ENCODE measurements at places on chromosomes 13 and 19.

GRCh38 chr19:16064209-16064889 is 11.9 kb upstream of the TPM4 start:
- DNase-seq, result peak; percentile 16

DNA sequence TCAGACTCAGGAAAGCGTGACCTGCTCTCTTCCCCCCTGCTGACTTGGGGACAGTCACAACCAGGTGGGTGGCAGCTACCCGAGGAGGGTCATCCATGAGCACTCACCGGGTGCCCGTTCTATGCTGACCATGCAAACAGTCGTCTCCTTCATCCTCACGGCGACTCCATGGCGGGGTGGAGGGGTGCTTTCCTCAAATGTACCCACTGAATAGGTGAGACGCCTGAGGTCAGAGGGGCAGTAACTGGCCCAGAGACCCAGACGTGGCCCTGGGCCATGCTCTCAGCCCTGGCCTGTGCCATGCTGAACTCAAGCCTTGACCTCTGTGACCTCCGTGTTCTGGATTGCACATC is 59.2 kb upstream of the TPM4 start:
- DNase-seq, result no peak

- no peak for DNase-seq
Measured at GRCh38 chr19:50550594-50550966, 17.7 kb downstream of the LRRC4B start.

- DNase-seq, result no peak
Measured at GRCh38 chr19:40641281-40641680, 40.1 kb downstream of the LTBP4 start.

DNA sequence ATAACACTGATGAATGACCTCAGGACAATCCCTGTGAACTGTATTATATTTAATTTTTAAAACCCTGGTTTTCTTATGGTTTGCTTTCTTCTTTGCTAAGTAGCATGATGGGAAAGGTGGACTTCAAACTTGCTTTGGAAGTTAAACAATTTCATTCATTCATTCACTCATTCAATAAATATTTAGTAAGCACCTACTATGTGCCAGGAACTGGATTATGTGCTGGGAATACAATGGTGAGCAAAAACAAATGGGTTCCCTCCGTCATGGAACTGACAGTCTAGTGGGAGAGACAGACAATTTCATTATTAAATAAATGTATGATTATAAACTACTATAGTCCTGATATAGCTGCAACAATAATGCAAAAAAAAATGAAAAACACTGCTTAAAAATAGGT is 70.3 kb downstream of the USP12 start:
- no peak for DNase-seq

GRCh38 chr13:63578796-63579195 is 2163.1 kb upstream of the PCDH20 start:
- no peak for DNase-seq

GRCh38 chr13:99501848-99502301 is 603 bp downstream of the TM9SF2 start:
- peak; percentile 76 for DNase-seq

DNA sequence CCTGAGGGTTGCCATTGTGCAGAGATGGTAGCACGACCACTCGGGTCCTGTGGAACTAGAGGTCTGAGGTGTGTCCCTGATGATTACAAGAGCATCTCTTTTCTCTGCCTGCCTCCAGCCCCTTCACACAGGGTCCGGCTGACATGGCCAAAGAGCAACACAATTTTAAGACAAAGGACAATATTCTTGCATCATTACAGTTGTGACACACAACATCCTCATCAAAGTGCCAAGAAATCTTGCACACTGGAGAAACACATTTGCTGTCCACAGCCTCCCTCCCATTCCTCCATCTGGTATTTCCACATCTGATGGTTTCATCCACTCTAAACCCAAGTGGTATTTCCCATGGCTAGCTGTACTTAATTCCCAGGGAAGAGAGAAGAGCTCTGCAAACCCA is 12.8 kb downstream of the COL4A1 start:
- no peak for DNase-seq

DNA sequence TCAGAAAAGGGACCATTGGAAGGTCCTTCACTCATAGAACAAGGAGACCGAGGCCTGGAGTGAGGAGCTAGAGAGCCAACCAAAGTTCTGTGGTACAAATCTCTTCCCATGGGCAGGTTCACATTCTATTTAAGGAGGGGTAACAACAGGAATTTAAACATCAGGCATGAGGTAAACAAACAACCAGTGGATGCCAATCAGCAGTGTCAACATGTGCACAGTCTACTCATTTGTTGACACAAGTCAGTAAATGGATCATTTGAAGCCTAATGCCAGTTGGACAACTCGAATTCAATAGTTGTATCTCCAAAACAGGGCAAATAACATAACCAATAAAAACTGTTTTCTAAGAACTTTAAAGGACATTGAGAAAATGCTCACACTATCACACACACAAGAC is 6.3 kb upstream of the DOCK9 start:
- DNase-seq, result no peak

DNA sequence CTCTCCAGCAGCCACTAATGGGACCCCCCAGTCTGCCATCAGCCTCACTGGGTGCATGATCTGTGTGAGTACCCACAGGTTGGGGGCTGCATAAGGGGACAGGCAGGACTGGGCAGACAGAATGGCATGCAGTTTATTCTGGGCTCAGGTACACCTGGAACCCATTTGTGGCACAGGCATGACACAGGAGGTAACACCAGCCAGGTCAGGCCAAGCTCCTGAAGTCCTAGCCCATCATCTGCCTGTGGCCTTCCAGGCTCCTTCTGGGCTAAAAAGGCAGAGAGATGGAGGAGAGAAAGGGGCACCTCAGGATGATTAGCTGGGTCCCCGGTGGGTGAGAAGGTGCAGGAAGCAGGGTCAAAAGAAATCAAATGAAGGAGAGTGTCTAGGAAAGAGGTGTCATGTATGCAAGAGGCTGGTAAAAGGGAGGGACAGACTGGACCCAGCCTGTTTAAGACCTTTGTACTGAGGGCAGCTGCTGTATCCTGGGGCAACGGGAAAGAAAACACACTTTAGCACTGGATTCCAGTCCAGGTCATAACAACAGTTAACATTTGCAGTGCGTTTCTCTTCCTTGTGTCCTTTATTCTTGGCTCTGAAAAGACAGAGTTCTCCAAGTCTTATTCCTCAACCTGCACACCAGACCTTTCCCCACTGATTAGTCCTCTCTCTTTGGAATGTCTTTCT is 20.2 kb upstream of the DGKH start:
- no peak for DNase-seq

DNA sequence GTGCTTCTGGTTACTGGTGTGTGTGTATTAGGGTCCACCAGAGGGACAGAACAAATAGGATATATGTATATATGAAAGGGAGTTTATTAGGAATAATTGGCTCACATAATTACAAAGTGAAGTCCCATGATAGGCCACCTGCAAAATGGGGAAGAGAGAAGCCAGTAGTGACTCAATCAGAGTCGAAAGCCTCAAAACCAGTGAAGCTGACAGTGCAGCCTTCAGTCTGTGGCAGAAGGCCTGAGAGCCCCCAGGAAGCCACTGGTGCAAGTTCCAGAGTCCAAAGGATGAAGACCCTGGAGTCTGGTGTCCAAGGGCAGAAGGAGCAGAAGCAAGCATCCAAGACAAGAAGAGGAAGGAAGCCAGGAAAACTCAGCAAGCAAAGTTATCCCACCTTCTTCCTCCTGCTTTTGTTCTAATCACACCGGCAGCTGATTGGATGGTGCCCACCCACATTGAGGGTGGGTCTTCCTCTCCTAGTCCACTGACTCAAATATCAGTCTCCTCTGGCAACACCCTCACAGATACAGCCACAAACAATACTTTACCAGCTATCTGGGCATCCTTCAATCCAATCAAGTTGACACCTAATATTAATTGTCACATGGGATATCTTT is 21.7 kb upstream of the SCEL start:
- peak; percentile 40 for DNase-seq

DNA sequence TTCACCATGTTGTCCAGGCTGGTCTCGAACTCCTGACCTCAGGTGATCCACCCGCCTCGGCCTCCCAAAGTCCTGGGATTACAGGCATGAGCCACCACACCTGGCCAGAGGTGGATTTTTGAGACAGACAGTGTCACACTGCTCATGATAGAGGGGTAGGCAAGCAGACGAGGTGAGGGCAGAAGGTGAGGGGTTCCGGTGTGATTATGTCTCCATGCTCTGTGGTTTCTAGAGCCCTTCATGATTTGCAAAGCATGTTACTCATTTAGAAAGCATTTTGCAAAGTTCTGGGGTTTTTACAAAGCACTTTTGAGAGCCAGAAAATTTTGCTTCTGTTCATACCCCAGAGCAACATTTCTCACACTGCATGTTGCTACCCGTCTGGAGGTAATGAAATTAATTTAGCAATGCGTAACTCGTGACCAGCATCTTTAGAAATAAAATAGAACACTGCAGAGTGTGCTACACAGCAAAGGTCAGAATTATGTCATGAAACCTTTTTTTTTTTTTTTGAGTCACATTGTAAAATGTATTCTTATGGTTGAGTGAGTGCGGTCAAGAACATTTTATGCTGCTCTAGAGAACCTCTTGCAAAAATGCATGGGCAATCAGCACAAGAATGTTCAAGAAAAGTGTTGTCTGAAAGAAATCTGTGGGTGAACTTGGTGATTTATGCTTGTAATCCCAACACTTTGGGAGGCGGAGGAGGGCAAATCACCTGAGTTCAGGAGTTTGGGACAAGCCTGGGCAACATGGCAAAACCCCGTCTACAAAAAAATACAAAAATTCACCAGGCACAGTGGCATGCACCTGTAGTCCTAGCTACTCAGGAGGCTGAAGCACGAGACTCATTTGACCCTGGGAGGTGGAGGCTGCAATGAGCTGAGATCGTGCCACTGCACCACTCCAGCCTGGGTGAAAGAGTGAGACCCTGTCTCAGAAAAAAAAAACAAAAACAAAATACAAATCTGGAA is 58.0 kb downstream of the MAP4K1 start:
- no peak for DNase-seq

- DNase-seq, result no peak
Measured at GRCh38 chr13:32025730-32026129, 5.8 kb upstream of the FRY start.

DNA sequence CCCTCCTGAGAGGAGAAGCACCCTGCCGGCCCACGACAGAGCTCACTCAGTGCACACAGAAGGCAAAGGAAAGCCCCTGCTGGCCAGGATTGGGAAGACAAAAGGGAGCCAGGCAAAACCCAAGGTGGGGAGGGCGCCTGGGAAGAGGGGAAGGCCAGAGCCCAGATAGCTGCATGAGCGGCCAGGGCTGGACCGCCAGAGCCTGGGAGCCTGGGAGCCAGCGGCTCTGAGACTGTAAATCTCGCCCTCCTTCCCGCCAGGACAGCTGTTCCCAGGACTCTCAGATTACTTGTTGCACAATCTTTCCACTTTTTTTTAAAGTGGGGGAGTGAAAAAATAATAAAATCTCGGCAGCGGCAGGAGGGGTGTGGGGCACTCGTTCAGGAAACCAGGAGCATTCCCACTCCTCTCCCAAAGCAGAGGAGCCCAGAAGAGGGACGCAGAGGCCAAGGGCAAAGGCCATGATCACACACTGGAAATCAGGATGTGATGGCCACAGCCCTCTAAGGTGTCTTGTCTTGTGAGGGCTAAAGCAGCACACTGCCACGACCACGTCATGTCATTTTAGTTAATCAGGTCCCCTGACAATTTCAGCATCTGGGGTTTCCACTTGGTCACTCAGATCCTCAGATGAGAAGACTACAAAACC is 19.6 kb upstream of the EPHX3 start:
- DNase-seq, result no peak

DNA sequence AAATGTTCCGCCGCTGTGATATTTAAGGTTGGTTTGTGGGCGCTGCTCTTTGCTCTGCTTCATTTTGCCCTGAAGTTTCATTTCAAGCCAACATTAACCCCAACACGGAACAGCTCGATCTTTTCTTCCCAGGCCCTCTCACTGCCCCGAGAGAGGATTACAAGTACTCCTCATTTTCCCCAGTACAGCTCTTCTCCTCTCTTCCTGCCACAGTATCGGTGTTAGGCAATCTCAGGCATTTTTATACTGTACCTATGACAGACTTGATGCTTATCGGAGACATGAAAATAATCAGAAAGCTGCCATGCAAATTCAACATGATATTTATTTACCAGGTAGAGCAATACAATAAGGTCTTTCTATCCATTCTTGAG is 1.3 kb upstream of the EDNRB start:
- no peak for DNase-seq

GRCh38 chr19:31572102-31572975 is 223.1 kb upstream of the TSHZ3 start:
- DNase-seq, result no peak

DNA sequence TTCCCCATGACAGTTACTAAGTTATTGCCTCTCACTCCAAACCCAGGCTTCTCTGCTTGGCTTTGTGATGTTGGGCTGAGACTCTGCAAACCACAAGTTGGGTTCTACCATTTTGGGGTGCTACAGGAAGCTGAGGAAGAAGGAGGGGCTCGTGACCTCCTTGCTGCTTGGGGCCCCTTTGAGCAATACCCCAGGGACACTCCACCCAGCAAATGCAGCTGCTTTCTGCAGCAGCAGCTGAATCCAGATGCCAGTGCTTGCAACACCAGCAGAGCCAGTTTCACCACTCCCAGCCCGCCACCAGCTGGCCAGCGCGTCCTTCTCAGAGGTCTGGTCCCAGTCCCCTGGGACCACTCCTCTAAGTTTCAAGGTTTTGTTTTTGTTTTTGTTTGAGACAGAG is 22.0 kb upstream of the UBAC2 start:
- DNase-seq, result peak; percentile 28

DNA sequence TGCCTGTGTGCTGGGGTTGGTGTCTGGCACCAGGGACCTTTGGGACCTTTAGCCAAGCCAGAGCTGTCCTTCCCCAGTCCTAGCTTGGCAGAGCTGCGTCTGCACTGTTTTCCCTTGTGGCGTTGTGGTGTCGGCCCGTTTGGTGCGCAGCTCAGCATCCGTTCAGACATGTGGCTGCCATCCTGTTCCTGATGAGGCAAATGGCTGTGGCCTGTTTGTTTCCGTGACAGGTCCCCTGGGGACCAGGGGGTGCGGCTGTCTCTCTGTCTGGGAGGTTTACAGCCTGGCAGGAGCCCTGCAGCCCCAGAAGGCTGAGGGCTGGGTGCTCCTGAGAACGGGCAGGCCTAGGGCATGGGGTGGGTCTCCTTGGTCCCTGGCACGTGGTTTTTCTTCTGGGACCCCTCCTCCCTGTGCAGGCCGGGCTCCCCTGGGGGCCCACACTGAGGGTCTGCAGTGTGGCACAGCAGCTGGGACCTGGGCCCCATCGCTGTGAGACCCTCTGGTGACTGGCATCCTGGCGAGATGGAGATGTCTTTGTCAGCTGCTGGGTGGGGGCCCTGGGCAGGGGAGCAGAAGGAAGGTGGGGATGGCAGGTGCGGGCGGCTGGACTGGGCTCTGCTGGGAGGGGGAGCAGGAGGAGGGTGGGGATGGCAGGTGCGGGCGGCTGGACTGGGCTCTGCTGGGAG is 4.0 kb downstream of the SPPL2B start:
- no peak for DNase-seq

GRCh38 chr19:43759515-43759914 is 4.8 kb upstream of the SMG9 start:
- DNase-seq, result no peak

DNA sequence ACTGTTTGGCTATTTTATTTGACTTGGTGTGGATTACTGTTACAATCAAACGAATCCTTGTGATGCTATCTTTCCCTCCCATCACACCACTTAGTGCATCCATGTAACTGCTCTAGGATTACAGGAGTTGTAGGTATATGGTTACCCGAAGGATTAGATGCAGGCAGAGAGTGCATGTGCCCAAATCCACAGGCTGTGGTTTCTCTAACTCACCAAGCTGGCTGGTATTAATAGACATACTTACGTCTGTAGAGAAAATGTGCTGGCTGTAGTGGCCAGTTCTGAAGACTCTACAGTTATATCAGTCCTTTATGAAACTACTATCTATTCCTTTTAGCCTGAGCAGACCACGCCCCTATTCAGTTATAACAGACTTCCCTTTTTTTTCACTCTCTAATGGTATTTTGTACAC is 1.1 kb upstream of the HMGB1 start:
- peak; percentile 54 for DNase-seq
